Activated CD4-positive, alpha-beta T cell treated with anti-CD3 and anti-CD28 coated beads, Interleukin-10, Interleukin-2, amounts not matched to agents 100 ng/mL and 50 ng/mL, durations not matched to agents 16 hours and 8 hours (primary cell): ENCODE measurements at places on chromosomes 4 and X.

DNA sequence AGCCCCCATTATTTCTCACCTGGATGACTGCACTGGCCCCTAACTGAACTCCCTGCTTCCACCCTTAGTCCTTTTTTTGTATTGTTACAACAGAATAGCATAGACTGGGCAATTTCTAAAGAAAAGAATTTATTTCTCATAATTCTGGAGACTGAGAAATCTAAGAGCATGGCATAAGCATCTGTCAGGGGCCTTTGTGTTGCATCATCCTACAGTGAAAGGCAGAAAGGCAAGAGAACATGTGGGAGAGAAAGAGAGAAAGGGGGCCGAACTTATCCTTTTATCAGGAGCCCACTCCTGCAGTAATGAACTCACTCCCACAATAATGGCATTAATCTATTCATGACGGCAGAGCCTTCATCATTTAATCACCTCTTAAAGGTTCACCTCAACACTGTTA lies 122.1 kb downstream of the EFNB1 start:
- no peak for DNase-seq

DNA sequence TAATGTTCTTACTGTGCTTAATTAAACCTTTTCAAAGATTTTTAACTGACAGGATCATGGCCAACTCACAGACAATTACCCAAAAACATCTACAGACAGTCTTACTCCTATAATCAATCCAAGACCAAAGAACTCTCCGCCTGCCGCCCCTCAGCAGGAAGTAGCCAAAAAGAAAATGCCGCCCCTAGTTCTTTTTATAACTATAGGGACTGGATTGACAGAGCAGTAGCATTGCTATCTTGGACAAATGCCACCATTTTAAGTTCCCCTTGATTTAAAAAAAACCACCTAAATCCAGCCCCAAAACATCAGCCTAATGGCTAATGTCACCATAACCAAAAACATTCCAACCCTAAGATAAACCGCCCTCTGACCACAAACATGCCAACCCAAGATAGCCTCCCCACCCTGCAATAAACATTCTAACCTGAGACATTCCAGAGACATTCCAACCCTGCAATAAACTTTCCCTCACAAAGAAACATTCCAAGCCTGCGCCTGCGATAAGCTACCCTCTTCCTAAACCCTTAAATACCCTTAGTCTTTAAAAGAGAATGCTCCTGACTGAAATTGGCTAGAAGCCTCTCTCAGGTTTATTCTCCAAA lies 77.0 kb downstream of the COQ2 start:
- DNase-seq = no peak

- DNase-seq = no peak
These were observed 26.3 kb downstream of the GPC3 start for GRCh38 chrX:133958997-133959688.

DNA sequence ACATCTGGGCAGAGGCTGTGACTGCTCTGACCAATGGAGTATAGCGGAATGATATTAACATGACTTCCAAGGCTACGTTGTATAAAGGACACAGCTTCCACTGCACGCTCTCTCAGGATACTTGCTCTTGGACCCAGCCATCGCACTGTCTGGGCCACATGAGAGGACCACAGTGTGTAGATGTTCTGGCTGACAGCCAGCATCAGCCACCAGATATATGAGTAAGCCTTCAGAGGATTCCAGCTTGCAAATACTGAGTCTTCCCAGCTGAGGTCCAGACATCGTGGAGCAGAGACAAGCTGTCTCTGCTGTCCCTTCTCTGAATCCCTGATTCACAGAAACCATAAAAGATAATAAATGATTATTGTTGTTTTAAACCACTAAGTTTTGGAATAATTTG lies 146.8 kb upstream of the USP9X start:
- DNase-seq = no peak

DNA sequence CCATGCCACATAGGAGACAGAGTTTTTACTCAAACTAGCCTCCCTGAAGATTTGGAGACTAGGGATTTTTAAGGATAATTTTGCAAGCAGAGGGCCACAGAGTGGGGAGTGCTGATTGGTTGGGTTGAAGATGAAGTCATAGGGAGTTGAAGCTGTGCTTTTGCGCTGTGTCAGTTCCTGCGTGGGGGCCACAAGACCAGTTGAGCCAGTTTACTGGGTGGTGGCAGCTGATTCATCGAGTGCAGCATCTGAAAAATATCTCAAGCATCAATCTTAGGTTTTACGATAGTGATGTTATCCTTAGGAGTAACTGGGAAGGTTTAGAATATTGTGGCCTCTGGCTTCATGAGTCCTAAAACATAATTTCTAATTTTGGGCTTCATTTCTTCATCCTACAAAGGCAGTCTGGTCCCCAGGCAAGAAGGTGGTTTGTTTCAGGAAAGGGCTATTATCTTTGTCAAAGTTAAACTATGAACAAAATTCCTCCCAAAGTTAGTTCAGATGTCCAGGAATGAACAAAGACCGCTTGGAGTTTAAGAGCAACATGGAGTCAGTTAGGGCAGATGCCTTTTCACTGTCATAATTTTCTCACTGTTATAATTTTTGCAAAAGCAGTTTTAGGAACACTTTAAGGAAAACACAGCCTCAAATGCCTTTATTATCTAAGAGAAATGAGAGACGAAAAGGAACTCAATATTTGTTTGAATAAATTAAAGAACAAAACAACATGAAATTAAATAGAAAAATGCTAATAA lies 960.8 kb upstream of the PRKX start:
- DNase-seq = no peak

DNA sequence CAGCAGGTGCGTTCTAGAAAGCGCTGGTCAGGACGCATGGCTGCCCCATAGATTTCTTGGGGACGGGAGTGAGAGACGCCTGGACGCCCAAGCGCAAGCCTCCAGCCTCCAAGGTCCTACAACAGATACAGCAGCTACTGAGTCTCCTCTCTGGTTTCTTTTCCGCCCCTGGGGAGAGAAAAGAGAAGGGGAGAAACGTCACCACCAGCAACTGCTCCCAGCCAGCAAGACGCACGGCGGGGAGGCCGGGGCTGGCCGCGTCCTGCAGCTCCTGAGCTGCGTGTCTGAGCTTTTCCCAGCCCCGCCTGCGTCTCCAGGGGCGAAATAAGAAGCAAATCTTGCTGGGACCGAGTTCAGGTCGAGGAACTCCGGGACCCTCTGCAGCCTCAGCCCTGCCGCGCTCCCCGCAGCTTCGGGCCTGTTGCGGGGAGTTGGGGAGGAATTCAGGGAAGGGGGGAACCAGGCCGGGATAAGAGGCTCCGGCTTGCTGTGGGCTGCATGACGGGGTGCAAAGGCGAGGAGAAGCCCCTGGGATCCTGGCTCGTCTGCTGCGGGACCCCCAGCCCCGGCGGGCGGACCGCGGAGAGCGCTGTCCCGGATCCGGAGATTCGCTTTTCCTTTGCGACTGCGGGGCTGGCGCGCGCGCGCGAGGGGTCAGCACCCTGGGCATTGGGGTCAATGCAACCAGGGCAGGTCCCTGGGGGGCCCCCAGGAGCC lies 6.8 kb upstream of the SHOX start:
- no peak for DNase-seq

- DNase-seq = peak; percentile 26
These were observed at the start of gene ARMCX1 for GRCh38 chrX:101550362-101550750. Gene ARMCX1, plus strand, starts transcription at chrX:101550547. Its CDS starts 2,384 bp downstream, at chrX:101552931.

- no peak for DNase-seq
These were observed 130.2 kb downstream of the GASK1B start for GRCh38 chr4:158042591-158043030.

DNA sequence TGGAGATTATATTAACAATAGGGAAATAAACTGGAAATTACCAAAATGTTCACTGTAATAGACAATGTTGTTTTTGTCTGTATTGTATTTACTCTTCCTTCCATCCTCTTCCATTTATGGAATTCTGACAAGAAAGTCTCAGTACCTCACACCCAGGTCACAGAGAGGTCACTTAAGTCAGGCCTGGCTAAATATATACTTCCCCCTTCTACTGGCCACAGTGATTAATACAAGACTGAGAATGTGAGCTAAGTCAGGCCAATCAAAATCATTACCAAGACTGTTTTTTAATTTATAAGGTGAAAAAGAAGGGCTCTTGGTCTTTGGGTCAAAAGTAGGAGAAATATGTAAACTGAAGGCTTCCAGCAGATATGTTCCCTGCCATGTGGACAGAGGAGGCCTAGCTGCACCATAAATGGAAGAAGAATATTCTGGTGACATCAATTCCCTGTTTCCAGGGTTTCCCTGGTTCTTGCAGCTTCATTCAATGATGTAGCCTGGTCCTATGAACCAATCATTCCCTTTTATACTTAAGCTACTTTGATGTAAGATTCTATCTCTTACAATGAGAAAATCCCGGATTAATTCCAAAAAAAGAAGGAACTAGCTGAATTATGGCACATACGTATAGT lies 64.3 kb downstream of the LRBA start:
- DNase-seq = no peak

- no peak for DNase-seq
These were observed 49.2 kb downstream of the MFAP3L start for GRCh38 chr4:169976951-169977350.

GRCh38 chrX:143095321-143095720 lies 69.6 kb downstream of the SPANXN4 start:
- DNase-seq = no peak

GRCh38 chr4:40055511-40055862 lies 1.2 kb upstream of the N4BP2 start:
- peak; percentile 90 for DNase-seq

- no peak for DNase-seq
These were observed 25.6 kb upstream of the FRAS1 start for GRCh38 chr4:78031417-78031950.

DNA sequence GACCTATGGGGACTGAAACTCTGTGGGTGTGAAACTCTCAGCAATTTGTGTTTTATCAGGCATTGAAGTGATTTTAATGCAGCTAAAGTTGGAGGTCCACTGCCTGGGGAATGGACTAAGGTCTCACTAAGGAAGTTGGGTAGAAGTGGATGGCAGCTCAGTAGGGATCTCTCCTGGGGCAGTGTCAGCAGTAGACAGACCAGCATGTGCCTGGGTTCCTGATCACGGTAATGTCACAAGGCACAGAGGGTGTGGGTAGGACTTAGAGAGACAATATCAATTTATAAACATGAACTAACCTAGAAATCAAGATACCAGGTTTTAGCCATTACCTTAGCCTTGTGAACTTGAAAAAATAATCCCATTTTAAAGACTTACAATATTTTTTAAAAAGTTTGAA lies 380.3 kb upstream of the LCORL start:
- no peak for DNase-seq

- no peak for DNase-seq
These were observed 2.4 kb upstream of the KCND1 start for GRCh38 chrX:48974033-48974432.

GRCh38 chr4:134490863-134491262 lies 289.3 kb upstream of the PABPC4L start:
- no peak for DNase-seq

- DNase-seq = no peak
These were observed 36.7 kb upstream of the MXD4 start for GRCh38 chr4:2298532-2298991.

DNA sequence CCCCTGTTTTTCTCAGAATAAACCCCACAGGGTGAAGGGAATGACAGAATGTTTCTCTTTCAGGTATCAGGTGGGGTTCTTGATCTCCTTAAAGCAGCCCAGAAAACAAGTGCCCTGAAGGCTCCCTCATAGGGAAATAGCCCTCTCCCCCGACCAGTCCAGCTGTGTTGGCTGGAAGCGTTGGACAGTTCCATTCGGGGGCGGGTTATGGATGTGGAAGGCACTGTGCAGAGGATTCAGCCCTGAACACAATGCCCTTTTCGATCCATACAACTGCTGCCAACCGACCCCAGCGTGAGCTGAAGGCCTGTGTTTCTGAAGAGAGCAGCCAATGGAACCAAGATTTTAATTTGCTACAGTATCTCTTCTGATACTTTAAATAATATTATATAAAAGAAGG lies 41.5 kb downstream of the SEL1L3 start:
- DNase-seq = no peak

GRCh38 chr4:3291411-3291968 lies 1.3 kb upstream of the RGS12 start:
- DNase-seq = no peak

GRCh38 chrX:110146521-110146920 lies 143.6 kb downstream of the TMEM164 start:
- DNase-seq = peak; percentile 67

GRCh38 chrX:142977128-142977914 lies 48.4 kb upstream of the SPANXN4 start:
- DNase-seq = no peak

DNA sequence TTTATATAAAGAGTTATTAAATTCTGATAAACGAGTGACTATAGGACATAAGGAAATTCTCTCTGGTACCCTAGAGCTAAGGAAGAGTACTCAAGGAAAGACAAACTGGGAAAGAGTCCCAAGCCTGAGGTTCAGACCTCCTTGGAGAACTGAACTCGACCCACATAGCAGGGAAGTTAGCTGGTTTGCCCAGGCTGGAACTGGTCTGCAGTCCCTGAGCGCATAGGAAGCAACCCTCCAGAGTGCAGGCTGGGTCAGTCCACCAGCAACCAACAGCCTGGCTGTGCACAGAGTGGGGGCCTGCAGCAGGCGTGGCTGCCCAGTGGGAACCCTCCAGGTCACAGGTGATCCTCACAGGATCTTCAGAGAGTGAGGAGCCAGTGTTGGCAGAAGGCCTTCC lies 114.1 kb downstream of the SOWAHB start:
- no peak for DNase-seq

- DNase-seq = no peak
These were observed 549.7 kb downstream of the IL1RAPL1 start for GRCh38 chrX:29136904-29137303.

DNA sequence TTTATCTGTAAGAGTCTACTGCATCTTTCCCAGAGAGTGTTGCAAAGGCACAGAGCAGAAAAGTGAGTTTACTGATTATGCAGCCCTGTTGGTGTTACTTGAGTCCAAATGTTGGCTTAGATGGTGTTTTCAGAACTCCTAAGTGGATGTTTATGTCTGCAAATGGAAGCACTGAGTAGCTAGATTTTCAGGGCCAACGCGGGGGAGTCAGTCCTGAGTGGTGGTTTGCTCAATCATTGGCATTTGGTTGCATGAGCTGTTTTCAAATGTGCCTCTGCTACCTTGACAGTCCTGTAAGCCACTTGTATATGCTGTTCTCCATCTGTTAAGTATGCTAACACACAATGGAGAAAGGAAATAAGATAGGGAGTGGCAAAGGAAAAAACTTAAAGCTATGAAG lies 45.4 kb downstream of the MAMLD1 start:
- DNase-seq = no peak

- DNase-seq = no peak
These were observed 119.4 kb downstream of the AKAP4 start for GRCh38 chrX:50081282-50081889.

- DNase-seq = no peak
These were observed 2.7 kb upstream of the AMELX start for GRCh38 chrX:11290416-11291102.

DNA sequence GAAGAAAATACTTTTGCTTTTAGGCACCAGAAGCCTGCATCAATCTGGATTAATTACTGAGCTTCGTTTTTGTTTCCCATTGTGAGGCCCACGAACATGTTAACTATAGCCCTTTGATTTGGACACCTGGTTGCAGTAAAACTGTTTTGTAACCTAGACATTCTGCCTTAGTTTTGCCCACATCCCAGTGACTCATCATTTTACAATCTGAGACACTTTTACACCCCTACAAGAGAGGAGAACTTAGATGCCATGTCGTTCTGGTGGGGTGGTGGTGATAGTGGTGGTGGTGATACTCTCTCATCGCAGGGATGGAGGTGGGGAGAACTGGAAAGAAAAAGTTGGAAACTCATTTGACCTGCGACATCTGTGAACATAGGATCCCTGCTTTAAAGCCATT lies 1257.2 kb downstream of the ADGRL3 start:
- DNase-seq = no peak

GRCh38 chr4:6888506-6889071 lies 21.0 kb upstream of the TBC1D14 start:
- no peak for DNase-seq

- peak; percentile 49 for DNase-seq
These were observed 77.0 kb upstream of the C4orf50 start for GRCh38 chr4:6095023-6095752.
